Umbilical cord (tissue), 2 donors: ENCODE measurements at places on chromosomes 12 and 14. TPM values are rescaled to one million over a fixed set of nuclear protein-coding genes. Genes with fewer than 3 reads are reported as not detected.

DNA sequence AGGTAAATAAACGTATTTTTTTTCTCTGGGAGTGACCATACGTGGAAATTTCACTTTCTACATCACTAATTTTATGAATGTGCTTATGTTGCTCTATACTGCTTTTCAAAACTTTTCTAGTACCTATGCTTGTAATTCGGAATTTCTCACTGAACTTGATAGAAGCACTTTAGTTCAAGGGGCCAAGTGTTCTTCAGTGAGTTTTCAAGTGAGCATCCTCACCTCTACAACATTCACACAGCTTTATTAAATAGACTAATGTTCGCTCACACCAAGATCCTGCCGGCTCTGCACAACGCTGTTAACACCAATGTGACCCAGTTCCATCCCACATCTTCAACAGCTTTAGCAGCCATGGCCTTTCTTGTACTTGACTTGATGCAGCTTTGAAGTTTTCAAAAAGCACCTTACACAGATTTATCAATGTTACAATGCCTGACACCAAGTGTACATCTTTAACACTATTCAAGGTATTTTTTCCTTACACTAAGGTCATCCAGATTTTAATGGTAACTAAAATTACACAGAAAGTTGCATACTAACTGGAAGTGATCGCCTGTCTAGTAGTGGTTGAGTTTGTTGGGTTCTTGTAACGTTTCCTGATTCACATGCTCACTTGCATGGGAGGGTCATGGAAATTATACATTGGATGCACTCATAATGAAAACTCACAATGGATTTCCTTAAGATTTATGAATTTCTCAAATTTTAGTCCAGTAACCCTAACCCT lies 4.5 kb downstream of the UBC start:
- DNase-seq: no peak

- DNase-seq: no peak
These were observed 94.0 kb downstream of the TMX1 start for GRCh38 chr14:51333901-51334521.

DNA sequence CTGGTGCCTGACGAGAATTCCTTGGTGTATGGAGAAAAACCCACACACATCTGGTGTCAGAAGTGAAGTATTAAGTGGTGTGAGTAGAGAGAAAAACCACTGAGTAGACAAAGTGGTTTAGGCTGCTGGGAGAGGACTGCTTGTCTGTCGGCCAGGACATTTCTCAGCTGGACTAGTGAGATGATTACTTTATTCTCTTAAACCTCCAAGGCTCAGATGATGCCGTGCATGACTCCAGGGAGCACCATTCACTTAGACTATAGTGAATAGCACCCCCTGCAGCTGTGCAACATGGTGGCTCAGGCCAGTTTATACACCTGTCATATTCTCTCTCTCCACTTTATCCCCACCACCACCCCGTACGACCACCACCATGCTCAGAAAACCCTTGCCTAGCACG lies 28.5 kb upstream of the NFYB start:
- no peak for DNase-seq

- DNase-seq: no peak
These were observed 31.1 kb downstream of the SYNE3 start for GRCh38 chr14:95485222-95485819.

GRCh38 chr14:104280902-104281767 lies 142.7 kb downstream of the KIF26A start:
- DNase-seq: no peak

DNA sequence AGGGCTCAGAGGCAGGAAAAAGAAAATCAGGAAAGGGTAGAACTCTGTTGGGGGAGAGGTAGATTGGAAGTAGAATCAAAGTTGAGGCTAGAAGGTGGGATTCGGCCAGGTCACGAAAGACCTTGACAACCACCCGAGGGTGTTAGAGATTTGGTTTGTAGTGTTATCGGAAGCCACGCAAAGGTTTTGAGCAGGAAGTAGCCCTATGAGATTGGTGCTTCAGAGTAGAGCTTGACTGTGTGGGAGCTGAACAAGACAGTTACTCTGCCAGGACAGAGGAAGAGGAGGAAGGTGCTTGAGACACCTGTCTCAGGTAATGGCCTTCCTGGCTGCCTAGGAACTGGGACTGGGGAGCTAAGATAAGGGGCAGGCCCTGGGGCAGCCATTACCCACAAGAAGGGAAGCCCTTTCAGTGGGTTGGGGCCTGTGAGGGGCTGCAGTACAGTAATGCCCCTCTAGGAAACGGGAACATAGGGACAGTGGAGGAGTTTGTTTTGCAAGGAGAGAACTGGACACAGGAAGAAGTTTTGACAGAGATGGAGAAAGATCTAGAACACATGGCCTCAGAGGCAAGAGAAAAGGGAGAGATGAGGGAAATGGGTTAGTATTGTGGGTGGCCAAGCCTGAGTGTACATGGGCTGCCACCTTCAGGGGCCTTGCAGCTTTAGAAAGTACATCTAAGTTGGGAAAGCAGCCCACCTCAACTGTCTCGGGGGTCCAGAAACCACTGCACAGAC lies 73.5 kb downstream of the RIN3 start:
- DNase-seq: no peak

DNA sequence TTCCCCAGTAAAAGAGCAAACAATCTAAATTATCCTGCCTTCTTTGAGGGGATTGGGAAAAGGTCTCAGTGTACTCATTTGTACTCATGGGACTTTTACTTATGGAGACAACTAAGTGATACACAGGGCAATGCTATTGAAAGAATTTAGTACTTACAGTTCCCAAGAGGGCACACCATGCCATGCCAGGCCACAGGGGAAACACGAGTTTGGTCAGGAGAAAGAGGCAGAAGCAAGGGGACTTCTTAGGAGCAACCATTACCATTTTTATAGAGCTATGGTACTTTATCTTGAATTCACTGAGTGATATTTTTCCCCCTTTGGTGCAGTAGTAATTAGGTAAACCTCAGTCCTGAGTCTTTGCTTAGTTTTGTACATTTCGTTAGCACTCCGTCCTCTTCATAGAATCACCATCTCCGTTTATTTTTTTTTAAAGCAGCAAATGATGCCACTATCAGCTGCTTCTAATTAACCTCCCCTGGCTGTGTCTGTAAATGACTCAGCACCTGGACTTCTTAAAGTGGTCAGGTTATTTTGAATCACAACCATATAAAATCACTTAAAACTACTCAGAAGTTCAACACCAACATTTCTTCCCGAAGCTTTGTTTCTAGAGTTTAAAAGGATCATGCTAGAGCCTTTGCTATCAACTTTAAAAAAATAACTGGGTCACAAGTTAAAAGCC lies 5.9 kb upstream of the WASHC3 start:
- DNase-seq: no peak

DNA sequence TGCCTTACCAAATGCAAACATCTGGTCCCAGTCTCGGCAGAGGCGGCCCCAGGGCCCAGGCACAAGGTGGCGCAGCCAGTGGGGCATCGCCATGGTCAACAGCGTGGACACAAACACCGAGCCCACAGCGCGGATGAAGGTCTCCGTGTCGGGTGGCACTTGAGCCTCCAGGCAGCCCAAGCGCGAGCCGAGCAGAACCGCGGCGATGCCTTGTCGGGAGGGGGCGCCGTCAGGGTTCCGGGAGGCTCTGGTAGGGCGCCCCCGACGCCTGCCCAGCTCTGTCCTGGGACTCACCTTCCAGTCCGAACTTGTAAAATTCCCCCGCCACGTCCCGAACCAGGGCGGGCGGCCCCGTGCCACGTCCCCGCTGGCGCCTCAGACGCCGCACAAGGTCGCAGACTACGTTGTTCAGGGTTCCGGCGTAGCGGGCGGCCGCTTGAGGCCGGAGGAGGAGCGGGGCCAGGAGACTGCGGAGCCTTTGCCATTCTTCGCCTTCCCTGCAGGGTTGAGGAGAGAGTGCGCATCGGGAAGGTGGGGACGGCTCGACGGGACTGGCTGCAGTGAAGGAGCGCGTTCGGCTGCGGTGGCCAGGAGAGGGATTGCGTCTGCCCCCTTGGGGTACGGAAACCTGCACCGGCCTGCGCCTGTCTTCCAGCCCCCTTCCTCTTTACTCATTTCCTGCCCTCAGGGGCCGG lies 1.7 kb downstream of the CYP27B1 start:
- peak; percentile 17 for DNase-seq

DNA sequence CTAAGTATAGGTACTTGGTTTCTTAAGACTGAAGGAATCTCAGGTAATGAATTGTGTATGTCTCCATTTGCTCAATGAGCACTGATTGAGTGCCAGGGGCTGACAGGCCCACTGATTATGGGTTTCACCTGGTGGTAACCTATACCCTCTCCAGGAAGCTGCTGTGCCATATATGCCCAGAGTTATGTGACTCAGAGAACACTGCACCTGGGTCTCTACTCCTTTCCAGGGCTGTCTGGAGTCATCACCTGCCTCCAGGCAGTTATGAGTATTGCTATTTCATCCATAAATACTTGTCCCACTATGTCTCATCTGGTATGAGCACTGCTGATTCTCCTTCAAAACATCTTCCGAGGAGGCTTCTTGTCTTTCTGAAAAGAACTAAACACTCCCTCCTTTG lies 692.9 kb downstream of the BCL11B start:
- DNase-seq: no peak

DNA sequence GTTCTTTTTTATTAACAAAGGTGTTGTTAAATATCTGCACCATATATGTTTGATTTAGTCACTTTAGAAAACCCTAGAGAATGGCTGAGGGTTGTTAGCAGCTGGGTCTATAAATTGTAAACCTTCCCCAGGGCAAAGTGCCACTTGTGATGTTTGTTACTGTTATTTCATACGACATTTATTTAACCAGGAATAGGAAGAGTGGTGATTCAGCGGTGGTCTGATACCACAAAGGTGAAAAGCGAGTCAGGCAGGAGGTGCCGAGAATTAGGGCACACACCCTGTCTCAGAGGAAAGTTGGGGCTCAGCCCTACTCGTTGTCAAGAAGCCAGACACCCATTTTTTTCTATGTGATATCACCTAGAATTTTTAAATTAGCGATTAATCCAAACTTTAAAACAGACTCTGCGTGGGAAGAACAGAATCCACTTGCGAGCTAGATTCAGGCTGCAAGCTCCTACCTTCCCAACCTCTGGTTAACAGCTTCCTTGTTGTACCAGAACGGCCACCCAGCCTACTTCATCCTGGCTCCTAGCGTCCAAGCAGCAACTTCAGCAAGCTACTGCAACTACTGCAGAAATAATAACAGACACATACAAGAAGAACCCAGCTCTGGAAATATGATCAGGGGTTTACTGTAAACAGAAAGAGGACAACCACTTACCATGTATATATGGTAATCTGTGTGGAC lies 126.7 kb downstream of the TMEM132D start:
- no peak for DNase-seq

- no peak for DNase-seq
These were observed 9.2 kb downstream of the NOS1 start for GRCh38 chr12:117352206-117352605.

GRCh38 chr12:76636121-76636692 lies 76.6 kb upstream of the OSBPL8 start:
- DNase-seq: peak; percentile 29

GRCh38 chr14:77923131-77923936 lies 123.4 kb downstream of the ADCK1 start:
- peak; percentile 48 for DNase-seq

GRCh38 chr12:109482491-109482890 lies 5.1 kb downstream of the UBE3B start:
- DNase-seq: no peak

DNA sequence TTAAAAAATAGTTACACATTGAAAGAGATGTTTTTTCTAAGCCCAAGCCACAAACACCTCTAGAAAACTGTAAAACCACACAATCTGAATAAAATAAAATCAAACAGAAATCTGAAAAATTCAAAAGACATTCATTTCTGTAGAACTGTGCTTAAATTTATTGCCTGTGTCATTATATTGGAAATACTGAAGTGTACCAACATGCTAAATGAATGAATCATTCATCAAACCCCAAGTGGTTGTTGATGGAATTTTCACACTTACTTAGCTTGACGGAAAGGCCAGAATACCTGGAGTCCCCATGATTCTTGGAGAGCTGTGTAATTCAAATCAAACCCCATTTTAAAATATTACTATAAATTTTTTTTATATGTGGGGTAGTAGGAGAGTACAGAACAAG lies 2.7 kb downstream of the KITLG start:
- DNase-seq: peak; percentile 23

- DNase-seq: no peak
These were observed 17.2 kb downstream of the TXNRD1 start for GRCh38 chr12:104232609-104233280.

GRCh38 chr14:94161981-94162380 lies 12.1 kb upstream of the PPP4R4 start:
- peak; percentile 31 for DNase-seq

DNA sequence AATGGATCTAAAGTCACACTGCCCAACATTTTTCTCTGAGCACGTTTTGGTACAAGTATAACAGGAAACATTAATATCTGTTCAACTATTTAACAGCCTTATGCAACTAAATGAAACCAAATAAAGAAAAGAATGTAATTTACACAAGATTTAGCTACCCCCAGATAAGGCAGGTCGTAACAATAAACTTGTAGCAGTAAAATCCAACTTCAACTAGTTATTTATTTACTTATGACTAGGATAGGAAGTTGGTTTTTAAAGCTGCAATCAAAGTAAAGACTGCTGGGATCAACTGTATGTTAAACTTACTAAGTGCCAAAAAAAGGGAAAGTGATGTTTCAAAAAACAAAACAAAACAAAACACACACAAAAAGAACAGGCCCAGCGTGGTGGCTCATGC lies 30.9 kb downstream of the FERMT2 start:
- DNase-seq: no peak

DNA sequence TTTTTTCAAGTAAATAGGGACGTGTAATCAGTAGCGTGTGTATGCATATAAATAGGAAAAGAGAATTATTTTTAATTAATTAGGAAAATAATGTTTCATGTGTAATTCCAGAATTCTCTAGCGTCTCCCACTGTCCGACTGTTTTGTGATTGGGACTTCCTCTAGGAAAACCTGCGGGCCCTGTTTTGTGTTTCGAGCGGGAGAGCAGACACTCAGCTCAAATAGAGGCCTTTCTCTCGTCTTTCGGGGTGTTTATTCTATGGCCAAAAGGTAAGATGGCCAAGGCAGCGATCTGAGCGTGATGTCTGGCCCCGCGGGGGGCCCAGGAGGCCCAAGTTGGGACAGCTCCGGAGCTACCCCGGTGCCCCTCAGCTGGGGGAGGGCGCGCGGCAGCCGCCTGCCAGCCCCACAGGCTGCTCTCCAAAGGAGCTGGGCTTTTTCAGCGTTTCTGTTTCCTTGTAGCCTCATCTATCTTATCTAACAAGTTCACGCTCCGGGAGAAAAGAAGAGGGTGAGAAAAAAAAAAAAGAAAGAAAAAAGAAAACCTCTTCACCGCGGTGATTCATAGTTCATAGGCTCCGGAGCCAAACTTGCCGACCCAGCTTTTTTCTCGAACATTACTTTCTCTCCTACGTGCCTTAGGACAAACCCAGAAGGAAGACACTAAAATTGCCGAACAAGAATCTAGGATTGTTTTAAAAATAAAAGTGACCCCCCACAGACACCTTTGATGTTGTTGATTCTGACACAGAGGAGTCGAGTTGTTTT lies 7.5 kb upstream of the FOXG1 start:
- DNase-seq: no peak

- peak; percentile 74 for DNase-seq
These were observed at the start of gene ADAMTS20 for GRCh38 chr12:43551971-43552559. TSS of gene ADAMTS20 (minus strand) at chr12:43552203. CDS start at chr12:43551921, 282 bp downstream.

GRCh38 chr12:51867796-51868428 lies 19.4 kb upstream of the FIGNL2 start:
- no peak for DNase-seq

PAX9 gene
- total RNA-seq: 2.9 TPM

SSPN gene
- 200 TPM for total RNA-seq

ADCY6 gene
- total RNA-seq: 20.0 TPM

CPNE6 gene
- 2.4 TPM for total RNA-seq

KCNC2 gene
- 4.1 TPM for total RNA-seq

PRB2 gene
- not detected for total RNA-seq

BICDL1 gene
- 0.96 TPM for total RNA-seq

RAB3IP gene
- total RNA-seq: 30.6 TPM

IKBIP gene
- total RNA-seq: 66.4 TPM
